ENCODE measurements at places on chromosomes 2 and 18.

GRCh38 chr18:68060871-68061270 lies 544.4 kb upstream of the DSEL start:
- no peak for DNase-seq

GRCh38 chr2:224682134-224682533 lies 34.0 kb downstream of the CCDC195 start:
- DNase-seq, result no peak

GRCh38 chr2:233565685-233566140 lies 869 bp downstream of the USP40 start:
- no peak for DNase-seq

- DNase-seq, result no peak
Measured at GRCh38 chr2:216090369-216090786, 8.7 kb downstream of the TMEM169 start.

DNA sequence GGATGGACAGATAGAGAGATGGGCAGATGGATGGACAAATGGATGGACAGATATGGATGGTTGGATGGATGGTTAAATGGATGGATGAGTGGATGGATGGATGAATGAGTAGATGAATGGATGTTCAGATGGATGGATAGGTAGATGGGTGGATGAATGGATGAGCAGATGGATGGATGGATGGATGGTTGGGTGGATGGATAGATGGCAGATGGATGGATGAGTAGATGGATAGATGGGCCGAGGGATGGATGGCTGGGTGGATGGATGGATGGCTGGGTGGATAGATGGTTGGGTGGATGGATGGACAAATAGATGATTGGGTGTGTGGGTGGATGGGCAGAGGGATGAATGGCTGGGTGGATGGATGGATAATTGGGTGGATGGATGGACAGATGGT lies 98.9 kb upstream of the OTOS start:
- no peak for DNase-seq

- DNase-seq, result no peak
Measured at GRCh38 chr2:195395362-195395761, 261.7 kb upstream of the SLC39A10 start.

- DNase-seq, result no peak
Measured at GRCh38 chr2:10392548-10392947, 55.6 kb downstream of the ODC1 start.

DNA sequence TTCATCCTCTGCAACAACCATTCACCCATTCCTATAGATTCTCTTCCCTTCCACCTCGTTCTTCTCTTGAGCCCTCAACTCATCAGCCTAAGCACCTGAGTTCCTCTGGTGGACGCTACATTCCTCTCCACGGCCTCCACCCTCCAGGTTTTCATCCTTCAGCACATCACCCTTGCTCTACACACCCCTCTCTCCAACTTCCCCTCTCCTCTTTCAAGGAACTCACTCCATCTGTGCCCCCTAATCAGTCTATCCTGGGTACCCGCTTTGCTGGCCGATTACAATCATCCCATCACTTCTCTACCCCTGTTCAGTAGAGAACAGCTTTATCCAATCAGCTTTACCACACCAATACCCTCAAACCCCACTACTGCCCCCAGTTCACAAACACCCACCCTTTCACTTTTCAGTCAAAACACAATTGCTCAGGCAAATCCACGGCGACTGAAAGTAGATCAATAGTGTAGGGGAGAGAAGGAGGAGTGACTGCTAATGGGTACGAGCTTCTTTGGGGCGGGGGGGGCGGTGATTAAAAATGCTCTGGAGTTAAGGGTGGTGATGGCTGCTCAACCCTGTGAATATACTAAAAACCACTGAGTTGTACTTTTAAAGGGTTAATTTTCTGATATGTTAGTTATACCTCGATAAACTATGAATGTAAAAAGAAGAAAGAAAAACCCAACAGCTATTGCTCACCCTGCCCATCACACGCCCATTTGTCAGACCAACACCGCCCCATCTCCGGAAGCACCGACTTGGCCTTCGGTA lies 857 bp downstream of the DYM start:
- DNase-seq, result no peak

GRCh38 chr2:66730441-66730840 lies 295.5 kb downstream of the MEIS1 start:
- no peak for DNase-seq

DNA sequence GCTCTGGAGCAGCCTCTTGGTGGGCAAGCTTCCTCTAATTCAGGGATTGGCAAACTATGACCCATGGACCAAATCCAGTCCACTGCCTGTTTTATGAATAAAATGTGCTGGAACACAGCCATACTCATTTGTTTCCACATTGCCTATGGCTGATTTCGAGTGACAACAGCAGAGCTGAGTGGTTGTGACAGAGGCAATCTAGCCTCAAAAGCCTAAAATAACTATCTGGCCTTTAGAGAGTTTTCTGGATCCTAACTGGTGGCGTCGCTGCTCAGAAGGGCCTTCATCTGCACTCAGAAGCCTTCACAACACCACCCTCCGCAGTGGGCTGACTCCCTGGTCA lies 147.1 kb downstream of the CCBE1 start:
- DNase-seq, result no peak

GRCh38 chr2:158922601-158923000 lies 45.8 kb upstream of the TANC1 start:
- no peak for DNase-seq

GRCh38 chr2:212908031-212908430 lies 243.4 kb downstream of the IKZF2 start:
- no peak for DNase-seq

Data from epithelial cell of proximal tubule (primary cell).